ENCODE measurements at places on chromosomes 11 and 22.
A peak's percentile ranks its signal among the peaks of the same experiment; 100 is the strongest.

DNA sequence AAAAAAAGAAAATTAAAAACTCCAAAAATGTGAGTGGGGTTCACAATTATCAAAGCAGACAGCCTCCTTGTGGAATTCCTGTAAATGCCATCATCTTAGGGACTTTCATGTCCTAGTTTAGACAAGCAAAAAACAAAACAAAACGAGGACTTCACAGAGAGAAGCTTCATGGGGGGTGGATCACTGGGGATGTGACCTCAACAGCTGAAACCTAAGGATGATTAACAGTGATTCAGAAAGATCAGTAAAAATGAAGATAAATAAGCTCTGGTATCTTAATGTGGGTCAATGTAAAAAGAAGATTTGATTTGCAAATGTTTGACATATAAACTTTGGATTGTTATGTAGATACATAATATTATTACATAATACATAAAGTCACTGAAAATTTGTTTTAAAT, 8.1 kb upstream of the OR10W1 start:
- no peak for DNase-seq

- DNase-seq = no peak
Measured at GRCh38 chr11:13271060-13271693, 6.4 kb upstream of the BMAL1 start.

DNA sequence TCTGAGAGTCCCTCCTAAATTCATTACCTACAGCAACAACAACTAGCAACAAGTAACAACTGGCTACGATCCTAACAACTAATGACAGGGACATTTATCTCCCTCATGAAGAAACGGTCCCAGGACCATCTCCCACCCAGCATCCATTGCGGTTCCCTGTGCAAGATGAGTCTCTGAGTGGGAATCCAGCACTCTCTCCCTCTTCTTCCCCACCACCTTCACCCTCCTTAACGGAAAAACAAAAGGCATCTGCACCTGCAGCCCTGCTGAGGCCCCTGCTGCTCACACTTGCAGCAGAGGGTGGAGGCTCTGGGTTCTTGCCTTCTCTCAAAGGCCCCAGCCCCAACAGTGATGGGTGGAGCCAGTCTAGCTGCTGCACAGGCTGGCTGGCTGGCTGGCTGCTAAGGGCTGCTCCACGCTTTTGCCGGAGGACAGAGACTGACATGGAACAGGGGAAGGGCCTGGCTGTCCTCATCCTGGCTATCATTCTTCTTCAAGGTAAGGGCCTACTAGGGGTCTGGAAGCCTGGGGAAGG, at the start of gene CD3G:
TSS of gene CD3G (plus strand) at position 364 of the 535 bp plus-strand sequence. CDS start at position 444, 80 bp downstream.
- DNase-seq = peak; percentile 21

- peak; percentile 76 for DNase-seq
Measured at GRCh38 chr11:66545701-66546367, at the start of gene ZDHHC24. Gene ZDHHC24, minus strand, starts transcription at chr11:66546048. Its CDS starts 45 bp downstream, at chr11:66546003.

DNA sequence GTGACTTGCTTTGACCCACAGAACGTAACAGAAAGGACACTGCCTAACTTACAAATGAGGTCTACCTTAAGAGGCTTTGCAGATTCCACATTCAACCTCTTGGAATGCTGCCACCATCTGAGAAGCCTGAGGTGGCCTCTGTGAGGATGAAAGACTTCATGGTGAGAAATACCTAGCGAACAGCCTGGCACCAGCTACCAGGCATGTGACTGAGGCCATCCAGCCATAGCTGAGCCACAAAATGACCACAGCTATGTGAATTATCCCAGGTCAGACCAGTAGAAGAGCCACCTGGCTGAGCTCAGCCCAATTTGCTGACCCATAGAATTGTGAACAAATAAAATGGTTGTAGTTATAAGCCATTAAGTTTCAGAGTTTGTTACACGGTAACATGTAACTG, 37.5 kb downstream of the PPARA start:
- no peak for DNase-seq

GRCh38 chr11:69832561-69833413, 13.6 kb upstream of the FGF3 start:
- DNase-seq = no peak

- no peak for DNase-seq
Measured at GRCh38 chr11:121740902-121741301, 288.1 kb upstream of the SORL1-AS1 start.

DNA sequence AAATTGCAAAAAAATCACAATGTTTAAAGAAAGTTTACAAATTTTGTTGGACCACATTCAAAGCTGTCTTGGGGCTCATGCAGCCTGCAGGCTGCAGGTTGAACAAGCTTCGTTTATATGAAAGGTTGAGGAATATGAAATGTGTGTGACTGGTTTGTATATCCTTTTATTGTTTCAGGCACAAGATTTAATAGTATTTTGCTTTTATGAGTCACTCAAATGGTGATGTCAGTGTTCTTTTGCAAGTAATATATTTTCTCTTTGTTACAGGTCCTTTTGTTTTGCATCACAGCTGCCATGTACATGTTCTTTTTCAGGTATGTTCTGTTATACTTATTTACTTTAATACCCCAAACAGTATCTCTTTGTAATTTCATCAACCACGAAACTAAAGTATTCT, 198.6 kb downstream of the TMEM135 start:
- no peak for DNase-seq

- no peak for DNase-seq
Measured at GRCh38 chr11:101960231-101960630, 43.9 kb upstream of the ANGPTL5 start.

DNA sequence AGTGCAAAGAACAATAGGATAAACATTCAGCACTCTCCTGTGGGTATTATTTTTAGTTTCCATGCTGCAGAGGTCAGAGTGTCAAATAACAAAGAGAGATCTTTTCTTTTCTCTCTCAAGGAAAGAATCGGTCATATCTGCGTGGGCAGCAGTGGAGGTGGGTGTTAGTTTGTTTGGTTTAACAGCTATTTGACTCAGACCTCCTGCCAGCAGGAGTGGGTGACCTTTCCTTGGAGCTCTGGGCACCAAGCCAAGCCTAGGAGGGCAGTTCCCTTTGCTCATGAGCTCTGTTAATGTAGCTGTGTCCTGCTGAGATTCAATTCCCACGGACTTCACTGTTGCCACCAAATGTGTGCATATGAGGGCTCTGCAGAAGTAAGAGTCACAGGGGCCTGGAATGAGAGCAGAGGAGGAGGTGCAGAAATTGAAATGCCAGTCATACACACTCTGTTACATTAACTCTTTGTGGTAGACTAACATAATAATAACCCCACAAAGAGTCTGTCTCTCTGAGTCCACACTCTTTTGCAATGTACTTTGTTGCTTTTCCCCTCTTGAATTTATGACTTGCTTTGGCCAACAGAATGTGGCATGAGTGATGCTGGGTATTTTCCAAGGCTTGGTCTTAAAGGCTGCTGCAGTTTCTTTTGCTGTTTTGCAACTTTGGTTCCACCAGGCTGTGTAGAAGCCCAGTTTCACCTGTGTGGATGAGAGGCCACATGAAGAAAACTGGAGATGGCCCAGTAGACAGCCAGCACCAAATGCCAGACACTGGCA, 76.0 kb upstream of the GRK3 start:
- DNase-seq = no peak

DNA sequence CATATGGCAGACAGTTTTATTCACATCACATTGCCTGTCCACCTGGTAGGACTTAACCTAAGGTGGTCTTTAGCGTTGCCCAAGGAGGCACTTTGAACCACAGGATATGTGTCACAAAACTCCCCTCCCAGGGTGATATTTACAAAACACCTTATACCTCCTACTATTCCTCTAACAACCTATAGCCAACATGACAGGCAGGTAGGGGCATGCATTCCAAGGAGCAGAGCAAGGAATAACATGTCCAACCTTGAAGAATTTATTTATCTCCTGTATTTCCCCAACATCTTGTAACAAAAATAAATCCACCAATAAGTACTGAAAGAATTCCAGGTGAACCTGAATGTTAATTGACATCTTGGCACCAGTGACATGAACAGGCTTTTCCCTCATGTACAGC, 60.5 kb downstream of the SVIP start:
- DNase-seq = no peak

GRCh38 chr11:64146036-64146955, 19.6 kb downstream of the MACROD1 start:
- peak; percentile 22 for DNase-seq

GRCh38 chr11:33027846-33028536, 11.4 kb upstream of the TCP11L1 start:
- DNase-seq = no peak

DNA sequence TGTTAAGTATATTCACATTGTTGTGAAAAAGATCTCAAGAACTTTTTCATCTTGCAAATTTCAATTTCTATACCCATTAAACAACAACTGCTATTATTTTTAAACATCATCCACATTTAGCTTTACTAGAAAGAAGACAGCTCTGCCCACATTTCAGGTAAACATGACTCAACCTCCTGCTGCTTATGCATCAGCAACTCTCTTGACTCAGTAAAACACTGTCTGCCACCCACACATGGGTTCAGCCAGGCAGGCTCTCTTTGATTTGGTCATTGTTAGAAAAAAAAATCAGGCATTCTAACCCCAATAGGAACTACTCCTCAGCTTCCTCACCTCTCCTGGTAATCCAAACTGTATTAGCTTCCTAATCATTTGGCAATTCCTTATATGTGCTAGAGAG, 5.1 kb upstream of the ENDOD1 start:
- no peak for DNase-seq

GRCh38 chr22:27662359-27663301, 138.9 kb downstream of the MN1 start:
- DNase-seq = no peak

GRCh38 chr22:17117890-17118289, 3.3 kb downstream of the TMEM121B start:
- no peak for DNase-seq

GRCh38 chr11:61711498-61711897, 31.3 kb downstream of the DAGLA start:
- DNase-seq = no peak

- DNase-seq = no peak
Measured at GRCh38 chr11:43952401-43953342, 10.2 kb downstream of the C11orf96 start.

DNA sequence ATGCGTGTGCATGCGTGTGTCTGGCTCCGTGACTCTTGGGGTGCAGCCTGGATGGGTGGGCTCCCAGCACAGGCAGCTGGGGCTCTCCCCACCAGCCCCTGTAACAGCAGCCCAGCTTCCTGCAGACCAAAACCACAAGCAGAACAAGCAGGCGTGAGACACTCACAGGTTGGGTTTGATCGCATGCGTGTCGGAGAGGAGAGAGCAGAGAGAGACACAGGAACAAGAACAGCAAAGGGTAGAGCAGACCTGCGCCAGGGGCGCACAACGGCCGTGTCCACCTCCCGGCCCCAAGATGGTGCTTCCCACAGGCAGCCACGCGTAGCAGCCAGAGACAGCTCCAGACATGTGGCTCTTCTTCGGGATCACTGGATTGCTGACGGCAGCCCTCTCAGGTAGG, at the start of gene CD6:
TSS of gene CD6 (plus strand) at position 161 of the 400 bp plus-strand sequence. CDS start at position 347, 186 bp downstream.
- no peak for DNase-seq

DNA sequence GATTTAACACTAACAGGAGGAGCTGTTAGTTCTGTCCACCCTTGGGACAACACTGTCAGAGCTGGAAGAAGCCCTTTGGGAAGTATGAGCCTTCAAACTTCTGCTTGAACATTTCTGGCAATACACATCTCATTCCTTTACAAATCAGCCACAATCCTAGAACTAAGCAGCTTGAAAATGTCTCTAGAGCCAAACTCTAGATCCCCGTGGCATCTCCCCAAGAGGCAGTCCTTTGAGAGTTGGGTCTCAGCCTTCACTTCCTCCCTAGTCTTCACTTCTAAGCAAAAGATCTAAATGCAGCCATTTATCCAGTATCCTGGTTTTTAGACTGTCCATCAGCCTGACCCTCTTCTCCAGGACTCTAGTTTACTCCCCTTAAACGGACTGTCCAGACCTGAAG, 26.9 kb downstream of the ARFGAP2 start:
- DNase-seq = no peak

GRCh38 chr22:37609240-37610152, 862 bp downstream of the GGA1 start:
- DNase-seq = no peak

DNA sequence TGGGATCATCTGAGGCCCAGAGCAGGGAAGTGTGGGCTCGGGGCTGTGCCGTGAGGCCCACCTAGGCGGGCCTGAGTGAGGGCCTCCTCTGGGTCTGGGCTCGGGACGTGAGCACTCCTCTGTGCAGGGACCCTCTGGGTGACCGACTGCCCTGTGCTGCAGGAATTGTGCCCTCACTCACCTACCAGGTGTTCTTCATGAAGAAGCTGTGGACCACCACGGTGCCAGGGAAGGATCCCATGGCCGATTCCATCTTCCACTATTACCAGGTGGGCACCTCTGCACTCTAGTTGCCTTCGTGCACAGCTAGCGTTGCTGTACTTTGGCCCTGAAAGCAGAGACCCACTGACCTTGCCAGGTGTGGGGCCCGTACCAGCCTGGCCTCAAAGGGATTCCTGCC, 80.5 kb downstream of the MYO7A start:
- DNase-seq = no peak

DNA sequence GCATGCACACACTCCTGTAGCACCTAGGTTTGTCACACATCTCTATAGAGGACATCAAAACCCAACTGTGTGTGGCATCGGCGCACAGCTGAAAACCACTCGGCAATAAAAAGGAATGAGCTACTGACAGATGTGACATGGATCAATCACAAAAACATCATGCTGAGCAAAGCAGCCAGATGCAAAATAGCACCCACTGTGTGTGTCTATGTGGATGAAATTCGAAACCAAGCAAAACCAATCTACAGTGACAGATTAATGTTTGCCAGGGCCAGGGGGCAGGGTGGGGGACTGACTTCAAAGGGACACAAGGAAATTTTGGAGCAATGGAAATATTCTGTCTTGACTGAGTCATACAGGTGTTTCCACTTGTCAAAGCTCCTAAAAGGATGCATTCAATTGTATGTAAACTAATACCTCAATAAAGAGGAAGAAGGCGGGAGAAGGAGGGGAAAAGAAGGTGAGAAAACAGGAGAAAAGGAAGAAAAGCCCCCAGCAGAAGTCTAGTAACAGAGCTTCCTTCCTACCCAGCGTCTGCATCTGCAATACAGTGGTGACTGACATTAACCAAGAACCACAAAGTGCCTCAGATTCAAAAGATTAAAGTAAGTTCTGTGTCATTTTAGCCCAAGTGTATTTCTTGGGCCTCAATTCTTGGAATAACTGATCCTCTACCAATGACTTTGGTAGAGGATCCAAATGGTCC, 49.8 kb downstream of the PACSIN2 start:
- DNase-seq = no peak

GRCh38 chr11:88415495-88415894, 78.0 kb upstream of the CTSC start:
- no peak for DNase-seq

- no peak for DNase-seq
Measured at GRCh38 chr11:27545946-27546345, 39.4 kb upstream of the LIN7C start.

DNA sequence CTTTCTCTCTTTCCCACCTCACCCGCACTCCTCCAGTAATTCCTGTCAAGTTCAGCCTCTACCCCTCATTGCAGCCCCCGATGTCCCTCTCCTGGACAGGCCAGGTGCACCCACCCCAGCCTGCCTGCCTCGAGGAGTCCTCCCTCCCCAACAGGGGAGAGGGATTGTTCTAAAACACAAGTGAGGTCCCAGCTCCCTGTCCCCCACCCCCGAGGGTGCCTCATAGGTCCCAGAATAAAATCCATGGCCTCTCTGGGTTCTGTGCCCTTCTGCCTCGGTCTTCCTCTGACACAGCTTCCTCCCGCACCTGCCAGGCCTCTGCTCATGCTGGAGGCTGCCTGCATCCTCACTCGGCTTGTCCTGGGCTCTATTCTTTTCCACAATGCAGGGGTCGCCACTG, 720.1 kb downstream of the BRD1 start:
- DNase-seq = no peak
